ENCODE measurements at places on chromosomes 16 and 17.

- DNase-seq: no peak
Observed at GRCh38 chr17:2939714-2940351, 123.6 kb downstream of the OR1D5 start.

GRCh38 chr17:81045590-81046095, 10.7 kb downstream of the BAIAP2 start:
- no peak for DNase-seq

DNA sequence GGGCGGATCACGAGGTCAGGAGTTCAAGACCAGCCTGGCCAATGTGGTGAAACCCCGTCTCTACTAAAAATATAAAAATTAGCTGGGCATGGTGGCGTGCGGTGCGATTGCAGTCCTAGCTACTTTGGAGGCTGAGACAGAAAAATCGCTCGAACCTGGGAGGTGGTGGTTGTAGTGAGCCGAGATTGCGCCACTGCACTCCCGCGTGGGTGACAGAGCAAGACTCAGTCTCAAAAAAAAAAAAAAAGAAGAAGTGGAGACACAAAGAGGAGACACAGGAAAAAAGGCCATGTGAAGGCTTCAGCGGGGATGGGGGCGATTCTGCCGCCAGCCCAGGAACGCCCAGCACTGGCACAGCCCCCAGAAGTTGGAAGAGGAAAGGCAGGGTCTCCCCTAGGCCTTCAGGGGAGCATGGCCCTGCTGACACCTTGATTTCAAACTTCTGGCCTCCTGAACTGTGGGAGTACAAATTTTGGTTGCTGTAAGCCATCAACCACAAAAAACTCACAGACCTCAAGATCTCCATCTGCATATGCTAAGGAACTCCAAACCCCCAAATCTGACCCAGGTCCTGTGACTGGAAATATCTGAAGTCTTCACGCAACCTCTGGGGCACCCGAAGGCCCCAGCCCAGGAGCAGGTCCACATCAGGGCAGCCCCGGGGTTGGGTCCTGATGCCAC, 7.0 kb downstream of the SGSH start:
- DNase-seq: no peak

GRCh38 chr16:14500791-14501190, 129.3 kb downstream of the PARN start:
- no peak for DNase-seq

DNA sequence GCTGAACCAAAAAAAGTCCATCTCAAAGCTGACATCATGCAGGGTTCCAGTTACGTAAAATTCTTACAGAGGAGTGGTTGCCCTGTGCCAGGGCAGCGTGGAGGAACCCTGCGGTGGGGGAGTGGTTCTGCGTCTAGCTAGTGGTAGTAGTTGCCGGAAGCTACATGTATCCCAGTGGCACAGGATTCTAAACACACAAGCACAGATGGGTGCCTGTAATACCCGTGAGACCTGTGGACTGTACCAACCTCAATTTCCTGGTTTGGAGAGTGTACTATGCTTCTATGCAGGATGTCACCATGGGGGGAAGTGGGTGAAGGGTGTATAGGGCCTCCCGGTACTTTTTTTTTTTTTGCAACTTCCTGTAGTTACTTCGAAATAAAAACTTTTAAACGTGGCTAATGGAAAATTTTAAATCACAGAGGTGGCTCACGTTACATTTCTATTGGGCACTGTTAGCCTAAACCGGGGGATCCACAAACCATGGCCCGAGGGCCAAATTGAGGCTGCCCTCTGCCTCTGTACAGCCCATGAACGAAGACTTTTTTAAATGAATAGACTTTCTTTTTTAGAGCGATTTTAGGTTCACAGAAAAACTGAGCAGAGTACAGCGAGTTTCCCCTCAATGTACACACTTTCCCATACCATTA, 38.5 kb downstream of the TBC1D16 start:
- DNase-seq: peak; percentile 83

DNA sequence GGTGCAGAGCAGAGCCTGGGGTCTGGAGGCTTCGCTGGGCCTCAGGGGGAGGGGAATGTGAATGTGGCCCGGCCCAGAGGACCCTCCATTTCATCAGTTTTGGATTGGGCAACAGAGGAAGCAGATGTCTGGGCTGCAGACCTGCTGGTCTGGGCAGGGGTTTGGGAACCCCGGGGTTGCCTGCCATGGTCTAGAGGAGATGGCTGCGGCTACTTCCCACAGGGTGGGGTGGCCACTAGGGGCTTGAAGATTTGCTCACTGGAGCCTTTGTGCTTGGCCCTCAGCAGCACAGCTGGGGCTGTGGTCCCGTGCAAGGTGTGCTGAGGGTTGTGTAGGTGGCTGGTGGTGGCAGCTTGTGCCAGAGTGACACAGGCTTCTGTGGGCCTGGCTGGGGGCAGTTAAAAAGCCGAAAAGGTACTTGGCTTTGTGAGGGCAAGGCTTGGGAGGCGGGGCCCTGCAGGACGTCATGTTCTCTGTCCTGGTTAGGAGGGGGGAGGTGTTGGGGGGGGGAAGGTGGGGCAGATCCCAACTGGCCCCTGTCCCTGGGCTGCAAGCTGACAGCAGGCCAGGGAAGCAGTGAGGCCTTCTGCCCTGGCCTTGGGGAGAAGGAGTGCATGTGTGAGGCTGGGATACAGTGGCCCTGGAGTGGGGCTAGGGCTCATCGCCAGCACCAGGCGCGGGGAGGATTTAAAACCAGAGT, 98.0 kb downstream of the KPNA2 start:
- DNase-seq: no peak

GRCh38 chr17:61343576-61343975, 56.1 kb upstream of the TBX2 start:
- DNase-seq: no peak

DNA sequence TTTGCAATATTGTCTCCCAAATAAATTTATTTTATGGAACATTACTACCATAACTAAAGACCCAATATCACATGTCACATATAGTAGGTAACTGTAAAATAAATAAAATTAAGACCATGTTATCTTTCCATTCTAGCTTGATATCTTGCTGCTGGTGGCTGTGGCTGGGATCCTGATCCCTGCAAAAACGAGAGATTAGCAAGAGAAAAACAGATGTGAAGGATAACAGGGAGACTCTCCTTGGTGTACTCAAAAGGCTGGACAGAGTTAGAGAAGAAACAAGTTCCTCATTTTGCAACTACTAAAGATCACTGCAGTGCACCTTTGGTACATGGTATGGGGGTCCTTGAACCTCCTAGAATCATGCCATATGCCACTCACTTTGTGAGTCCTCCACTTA, 49.7 kb downstream of the ARHGAP27 start:
- no peak for DNase-seq

DNA sequence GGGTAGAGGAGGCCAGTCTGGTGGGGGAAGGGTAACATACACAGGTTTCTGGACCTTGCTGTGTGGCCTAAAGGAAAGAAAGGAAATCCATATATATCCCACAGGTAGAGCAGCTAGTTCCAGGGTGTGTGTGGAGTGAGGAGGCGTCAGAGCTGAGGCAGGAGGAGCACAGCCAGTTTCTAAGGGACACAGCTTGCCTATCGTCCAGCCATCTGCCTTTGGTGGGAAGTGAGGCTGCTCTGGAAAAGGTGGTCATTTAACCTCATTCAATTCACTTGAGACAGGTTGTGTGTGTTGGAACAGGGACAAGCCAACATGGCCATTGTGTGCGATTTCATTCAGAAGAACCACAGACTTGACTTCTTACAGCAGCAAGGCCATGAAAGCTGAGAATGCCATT, 36.9 kb upstream of the ERN1 start:
- DNase-seq: no peak

DNA sequence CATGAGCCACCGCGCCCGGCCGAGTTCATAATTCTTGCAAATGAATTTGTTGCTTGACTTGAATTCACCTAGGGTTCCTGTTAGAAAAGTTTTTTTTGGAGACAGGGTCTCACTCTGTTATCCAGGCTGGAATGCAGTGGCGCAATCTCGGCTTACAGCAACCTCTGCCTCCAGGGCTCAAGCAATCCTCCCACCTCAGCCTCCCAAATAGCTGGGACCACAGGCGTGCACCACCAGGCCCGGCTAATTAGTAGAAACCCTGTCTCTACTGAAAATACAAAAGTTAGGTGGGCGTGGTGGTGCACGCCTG, 99.8 kb downstream of the MYH11 start:
- no peak for DNase-seq

- no peak for DNase-seq
Observed at GRCh38 chr17:75525806-75526554, 483 bp downstream of the LLGL2 start.

- DNase-seq: peak; percentile 58
Observed at GRCh38 chr17:40086150-40087044, 14.0 kb downstream of the NR1D1 start.

- no peak for DNase-seq
Observed at GRCh38 chr17:80929449-80929848, 62.2 kb upstream of the CHMP6 start.

DNA sequence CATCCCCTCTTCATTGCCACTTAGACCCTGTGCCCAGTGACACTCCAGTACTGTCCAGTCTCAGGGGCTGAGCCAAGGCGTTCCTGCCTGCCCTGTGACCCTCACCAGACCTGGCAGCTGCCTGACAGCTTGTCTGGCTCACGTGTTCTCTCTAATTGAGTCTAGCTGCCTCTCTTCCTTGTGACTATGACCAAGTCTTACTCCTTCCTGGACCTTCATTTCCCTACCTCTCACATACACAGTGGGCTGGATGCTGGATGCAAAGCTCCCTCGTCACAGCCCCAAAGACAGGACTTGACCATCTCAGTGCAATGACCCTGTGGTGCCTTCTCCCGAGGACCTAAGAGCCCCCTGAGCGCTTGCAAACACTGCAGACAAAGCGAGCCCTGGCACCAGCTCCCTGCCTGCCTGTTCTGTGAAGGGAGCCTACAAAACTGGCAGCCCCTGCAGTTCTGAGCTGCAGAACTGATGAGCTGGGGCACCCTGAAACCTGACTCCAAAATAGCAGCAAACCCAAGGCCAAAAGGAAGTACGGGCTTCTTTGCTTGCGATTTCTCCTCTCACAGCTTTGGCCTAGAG, 1.7 kb downstream of the DEXI start:
- no peak for DNase-seq

GRCh38 chr16:3020604-3021448, 658 bp downstream of the TNFRSF12A start:
- peak; percentile 80 for DNase-seq

DNA sequence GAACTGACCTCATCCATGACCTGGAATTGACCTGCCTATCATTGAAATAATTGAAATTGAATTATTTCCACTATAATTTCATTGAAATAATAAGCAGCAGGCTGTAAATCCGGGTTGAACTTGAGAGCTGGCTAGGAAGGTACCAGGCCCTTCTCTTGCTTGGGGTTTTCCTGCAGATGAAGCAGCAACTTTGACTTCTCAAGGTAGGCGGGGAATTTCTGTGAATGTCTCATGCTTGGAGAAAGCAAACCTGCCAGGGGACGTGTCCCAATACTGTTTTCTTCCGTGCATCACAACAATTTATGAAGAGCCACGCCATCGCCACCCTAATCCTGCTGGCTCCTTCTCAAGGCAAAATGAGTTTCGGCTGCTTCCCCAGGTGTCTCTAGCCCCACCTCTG, 97.5 kb upstream of the XYLT1 start:
- no peak for DNase-seq

DNA sequence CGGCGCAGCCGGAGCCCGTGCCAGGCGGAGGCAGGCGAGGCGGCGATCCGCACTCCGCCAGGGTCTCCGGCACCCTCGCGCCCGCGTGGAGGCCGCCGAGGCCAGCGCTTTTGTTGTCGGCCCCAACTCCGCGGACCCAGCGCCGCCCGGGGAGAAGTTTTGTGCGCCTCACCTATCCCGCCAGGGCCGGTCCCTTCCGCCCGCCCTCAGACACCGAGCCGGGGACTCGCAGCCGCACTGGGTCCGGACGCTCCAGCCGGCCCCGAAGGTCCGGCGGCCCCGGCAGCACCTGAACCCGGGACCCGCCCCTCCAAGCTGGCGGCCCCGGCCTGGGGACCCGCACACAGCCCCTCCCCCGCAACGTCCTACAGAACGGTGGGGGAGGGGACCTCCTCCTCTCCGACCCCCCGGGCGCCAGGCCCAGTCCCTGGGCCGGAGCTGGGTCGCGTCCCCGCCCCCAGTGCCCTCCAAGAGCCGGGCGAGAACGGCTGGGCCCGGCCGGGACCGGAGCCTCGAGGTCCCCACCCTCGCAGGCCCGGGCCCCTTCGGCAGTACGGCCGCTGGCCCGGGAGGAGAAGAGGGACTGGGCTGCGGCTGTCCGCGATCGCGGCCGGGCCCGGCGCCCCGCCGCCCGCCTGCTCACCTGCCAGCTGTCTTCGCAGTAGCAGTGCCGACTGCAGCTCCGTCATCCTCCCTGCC, 698 bp downstream of the UBE2G1 start:
- no peak for DNase-seq

GRCh38 chr17:7177191-7177953, 1.8 kb downstream of the ASGR1 start:
- peak; percentile 72 for DNase-seq

DNA sequence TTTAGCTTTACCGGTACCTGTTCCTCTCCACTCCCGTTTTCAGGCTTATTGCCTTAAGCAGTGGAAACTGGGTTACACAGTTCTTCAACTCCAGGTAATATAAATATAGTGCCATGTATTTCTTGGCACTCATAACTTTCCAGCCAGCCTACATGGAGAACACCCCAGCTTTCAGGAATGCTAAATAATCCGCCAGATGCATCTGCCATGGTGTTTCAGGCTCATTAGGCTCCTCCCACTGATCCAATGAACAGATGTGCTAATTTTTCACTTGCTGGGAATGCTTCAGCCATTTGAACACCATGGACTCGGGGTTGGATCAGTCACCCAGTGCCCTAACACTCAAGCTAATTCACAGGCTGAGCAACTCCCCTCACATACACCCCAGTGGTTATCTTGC, 4.6 kb downstream of the ANKFN1 start:
- no peak for DNase-seq

- DNase-seq: no peak
Observed at GRCh38 chr16:5790512-5790911, 692.9 kb upstream of the EEF2KMT start.

DNA sequence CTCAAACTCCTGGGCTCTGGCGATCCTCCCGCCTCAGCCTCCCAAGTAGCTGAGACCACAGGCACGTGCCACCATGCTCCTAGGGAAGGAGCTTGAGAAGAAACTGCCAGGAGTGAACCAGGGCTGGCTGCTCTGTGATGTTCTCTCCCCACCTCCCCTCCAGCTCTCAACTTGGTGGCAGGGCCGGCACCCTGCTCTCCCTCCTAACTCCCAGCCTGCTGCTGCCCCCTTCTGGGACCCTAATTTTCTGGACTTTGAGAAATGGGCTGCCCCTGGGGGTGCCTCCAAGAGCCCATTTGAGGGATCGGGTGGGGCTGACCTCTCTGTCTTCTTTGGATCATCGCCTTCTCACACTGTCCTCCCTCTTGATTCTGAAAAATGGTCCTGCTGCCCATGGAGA, 14.9 kb upstream of the STAT3 start:
- DNase-seq: peak; percentile 39

DNA sequence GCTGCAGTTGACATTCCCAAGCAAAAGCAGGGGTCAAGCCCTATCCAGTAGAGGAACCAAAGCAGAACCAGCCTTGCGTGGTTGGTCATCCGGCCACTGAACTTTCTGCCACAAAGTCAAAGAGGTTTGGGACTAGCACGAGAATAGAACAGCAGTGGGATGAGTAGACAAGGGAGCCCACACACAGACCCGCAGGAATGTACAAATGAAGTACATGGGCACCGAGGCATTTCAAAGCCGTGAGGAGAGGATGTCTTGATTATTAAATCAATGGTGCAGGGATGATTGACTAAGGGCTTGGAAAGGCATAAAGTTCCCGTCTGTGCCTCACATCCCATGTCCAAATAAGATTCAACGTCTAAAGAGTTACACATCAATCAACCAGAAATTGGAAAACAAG, 81.8 kb upstream of the TBC1D3K start:
- no peak for DNase-seq

GRCh38 chr17:27456681-27457359, 572 bp downstream of the KSR1 start:
- DNase-seq: no peak

Measured in CD4-positive, alpha-beta T cell treated with Interleukin-2 at 100 ng/mL for 4 hours (primary cell).